Upper lobe of left lung (tissue), 6 donors: ENCODE measurements at places on chromosomes 7 and 10. TPM values are rescaled to one million over a fixed set of nuclear protein-coding genes. Genes with fewer than 3 reads are reported as not detected.

DNA sequence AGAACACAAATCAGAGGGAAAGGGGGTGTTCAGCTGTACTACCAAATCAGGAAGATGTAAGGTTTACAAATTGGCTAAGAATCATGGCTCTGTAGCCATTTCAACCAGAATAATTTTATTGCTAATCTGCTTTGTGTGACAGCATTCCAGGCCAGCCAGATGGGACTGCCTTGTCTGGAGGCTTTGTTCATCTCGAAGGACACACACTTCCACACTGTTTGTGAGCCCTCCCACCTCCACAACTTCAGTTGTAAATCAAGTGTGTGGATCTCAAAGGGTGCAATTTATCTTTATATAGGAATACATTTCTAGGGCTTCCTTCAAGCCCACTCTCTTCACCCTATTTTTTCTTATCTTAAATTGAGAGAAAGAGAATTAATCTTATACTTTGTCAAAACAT lies 6.9 kb upstream of the OIT3 start:
- no peak for DNase-seq

DNA sequence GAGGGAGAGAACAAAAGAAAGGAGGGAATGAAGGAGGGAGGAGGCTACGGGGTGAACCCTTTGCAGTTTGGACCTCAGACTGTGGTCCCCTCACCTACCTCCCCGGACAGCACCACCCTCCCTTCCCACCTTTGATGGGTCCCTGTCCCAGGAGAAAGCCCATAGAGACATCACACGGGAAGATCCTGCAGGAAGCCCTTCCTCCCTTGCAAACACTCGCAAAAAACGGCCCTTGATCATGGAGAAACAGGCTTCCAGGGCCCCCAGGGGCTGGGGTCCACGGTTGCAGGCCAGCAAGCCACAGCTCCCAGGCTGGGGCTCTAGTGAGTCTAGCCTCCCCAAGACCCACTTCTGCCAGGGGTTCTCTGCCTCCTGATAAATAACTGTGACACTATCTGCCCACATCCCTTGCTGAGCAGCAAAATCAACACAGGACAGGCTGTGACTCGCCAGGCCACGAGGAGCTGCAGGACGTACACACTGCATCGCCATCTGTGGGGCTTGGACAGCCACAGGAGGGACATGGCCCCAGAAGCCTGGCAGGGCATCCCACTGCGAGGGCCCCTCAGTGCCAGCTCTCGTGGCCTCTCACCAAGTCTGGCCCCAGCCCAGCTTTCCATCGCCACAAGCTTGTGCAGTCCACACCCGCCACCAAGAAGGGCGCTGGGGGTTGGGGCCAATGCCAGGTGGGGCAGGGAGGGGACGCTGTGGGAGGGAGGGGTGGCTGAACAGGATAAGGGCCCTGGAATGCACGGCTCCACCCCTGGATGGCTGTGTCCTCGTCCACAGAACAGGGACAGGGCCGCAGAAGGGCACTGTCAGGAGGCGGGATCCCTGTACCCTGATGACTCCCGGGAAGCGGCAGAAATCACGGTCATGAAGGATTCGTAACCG lies 34.2 kb downstream of the PDGFA start:
- DNase-seq: no peak

DNA sequence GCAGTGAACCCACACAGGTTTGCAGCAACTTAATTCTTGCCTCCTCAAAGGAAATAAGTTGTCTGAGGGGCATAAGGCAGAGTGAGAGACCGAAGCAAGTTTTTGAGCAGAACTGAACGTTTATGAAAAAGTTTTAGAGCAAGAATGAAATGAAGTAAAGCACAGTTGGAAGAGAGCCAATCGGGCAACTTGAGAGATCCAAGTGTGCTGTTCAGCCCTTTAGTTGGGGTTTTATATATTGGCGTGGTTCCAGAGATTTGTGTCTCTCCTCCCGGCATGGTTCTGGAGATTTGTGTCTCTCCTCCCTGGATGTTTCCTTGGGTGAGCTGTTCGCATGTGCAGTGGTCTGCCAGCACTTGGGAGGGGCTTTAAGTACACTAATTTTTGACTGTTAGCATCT lies 141.4 kb upstream of the DGKB start:
- DNase-seq: no peak

The C10orf53 gene
- not detected for total RNA-seq

- peak; percentile 64 for DNase-seq
Measured at GRCh38 chr10:73908853-73909539, 1.9 kb upstream of the PLAU start.

DNA sequence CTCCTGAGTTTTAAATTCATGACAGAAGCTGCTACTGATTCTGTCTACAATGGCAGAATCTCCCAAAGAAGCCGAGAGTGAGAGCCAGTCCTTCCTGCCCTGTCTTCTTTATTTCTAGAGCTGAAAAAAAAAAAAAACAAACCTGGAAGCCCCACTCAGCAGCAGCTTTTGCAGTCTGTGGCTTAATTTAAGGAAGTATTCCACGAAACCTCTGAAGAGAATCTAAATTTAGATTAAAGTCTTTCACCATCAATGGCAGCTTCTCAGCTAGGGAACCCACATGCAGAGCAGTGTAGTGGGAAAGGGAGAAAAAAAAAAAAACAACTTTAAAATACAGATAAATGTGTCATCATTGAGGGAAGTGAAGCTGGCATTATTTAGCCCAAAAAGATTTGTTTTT lies 23.4 kb downstream of the SMURF1 start:
- DNase-seq: no peak

DNA sequence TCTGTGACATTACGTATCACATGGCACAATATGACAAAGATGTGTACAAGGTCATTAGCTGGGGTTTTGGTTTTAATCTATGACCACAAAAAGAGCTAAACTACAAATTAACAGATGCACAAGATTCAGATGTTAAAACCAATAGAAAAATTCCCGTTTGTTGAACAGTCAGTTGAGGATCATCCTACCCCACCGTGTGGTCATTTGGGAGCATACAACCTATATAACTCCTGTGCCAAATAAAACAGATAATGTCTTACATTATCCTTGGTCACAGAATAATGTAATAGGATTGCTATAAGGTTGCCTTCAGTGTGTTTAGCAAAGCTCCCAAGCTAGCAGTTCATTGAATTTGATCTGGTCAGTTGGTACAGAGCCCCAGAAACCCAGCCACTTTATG lies 28.2 kb downstream of the ASNS start:
- no peak for DNase-seq
